Activated CD8-positive, alpha-beta T cell treated with anti-CD3 and anti-CD28 coated beads for 36 hours (primary cell): ENCODE measurements at places on chromosomes 11 and 22. TPM values are rescaled to one million over a fixed set of nuclear protein-coding genes. Genes with fewer than 3 reads are reported as not detected.
A peak's percentile ranks its signal among the peaks of the same experiment; 100 is the strongest.

DNA sequence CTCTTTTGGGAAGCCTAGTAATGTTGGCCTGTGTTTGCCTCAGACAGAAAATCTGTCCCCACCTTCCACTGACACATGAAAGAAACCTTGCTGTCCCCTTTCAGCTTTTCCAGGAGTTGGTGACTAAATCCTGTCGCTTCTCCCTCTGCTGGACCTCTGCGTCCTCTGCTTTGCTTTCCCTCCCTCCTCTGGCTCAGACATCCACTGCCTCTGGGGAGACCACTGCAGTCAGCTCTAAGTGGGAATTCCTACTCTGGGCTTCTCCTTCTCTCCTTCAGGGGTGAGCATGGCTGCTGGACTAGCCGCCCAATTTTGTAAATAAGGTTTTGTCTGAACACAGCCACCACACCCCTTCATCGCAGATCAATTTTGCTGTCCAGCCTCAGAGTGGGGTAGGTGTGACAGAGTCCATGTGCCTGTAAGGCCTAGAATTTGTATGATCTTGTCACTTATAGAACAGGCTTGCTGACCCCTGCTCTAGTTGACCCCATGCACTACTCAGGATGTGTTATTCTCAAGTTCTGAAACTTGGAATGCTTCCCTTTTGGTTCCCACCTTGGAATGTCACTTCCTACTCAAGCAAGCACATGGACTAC lies 23.0 kb downstream of the LRRC74B start:
- DNase-seq, result no peak

DNA sequence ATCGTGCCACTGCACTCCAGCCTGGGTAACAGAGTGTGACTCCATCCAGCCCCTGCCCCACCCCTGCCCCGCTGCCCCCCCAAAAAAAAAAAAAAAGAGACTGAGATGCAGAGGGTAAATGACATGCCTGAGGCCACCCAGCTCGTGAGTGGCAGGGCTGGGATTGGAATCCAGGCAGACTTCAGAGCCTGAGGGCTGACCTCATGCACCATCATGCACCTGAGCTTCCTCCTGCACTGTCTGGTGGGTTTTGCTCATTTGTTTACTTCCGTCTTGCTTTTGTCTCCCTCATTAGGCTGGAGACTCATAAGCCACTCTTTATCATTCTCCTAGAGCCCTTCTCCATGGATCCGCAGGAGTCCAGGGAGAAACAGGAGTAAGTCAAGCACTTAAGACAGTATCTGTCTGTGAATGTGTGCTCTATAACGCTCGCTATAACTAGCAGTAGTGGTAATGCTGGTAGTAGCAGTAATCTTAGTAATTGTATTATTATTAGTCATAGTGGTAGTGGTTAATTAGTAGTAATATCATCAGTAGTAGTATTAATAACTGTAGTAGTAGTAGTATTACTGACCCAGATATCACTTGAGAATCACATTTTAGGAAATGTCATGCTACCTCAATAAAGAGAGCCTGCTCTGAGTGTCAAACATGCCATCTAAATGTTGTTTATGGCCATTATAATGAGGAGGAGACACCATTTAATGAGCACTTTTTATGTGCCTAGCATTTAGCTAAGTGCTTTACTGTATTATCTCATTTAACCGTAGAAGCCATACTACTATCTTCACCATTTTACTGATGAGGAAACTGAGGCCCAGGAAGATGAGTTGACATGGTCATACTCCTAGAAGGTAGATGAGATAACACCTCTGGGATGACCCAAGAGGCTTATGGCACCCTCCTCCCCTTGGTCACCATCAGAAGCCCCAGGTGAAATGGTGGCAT lies 85.0 kb downstream of the NAT10 start:
- no peak for DNase-seq

DNA sequence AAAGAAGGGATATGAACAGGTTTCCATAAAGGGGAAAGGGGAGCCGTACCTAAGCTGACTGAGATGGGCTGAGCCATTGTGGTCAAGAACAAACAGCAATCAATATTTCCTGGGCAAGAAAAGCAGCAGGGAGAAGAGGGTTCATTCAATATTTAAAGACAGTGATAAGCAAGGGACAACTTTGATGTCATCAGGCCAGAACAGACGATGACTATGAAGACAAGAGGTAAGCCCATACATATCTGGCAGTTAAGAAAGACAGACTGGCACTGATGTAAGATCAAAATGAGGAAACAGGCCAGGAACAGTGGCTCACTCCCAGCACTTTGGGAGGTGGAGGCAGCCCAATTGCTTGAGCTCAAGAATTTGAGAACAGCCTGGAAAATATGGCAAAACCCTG lies 2.4 kb downstream of the OR5A2 start:
- no peak for DNase-seq

DNA sequence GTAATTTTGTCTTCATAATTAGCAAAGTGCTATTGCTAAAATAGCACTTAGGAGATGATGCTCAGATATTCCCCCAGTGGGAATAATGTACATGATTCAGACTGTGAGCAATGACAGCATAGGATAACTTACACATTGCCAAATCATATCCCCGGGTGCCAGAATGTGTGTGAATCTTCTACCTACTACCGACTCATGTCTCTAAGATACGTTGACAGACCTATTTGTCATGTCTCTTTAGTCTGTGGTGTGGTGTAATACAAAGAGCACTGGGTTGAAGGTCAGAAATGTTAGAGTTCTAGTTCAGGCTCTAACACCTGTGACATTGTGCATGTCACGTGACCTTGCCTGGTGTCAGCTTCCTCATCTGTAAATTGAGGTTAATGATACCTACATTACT lies 31.0 kb upstream of the PICALM start:
- DNase-seq, result no peak

DNA sequence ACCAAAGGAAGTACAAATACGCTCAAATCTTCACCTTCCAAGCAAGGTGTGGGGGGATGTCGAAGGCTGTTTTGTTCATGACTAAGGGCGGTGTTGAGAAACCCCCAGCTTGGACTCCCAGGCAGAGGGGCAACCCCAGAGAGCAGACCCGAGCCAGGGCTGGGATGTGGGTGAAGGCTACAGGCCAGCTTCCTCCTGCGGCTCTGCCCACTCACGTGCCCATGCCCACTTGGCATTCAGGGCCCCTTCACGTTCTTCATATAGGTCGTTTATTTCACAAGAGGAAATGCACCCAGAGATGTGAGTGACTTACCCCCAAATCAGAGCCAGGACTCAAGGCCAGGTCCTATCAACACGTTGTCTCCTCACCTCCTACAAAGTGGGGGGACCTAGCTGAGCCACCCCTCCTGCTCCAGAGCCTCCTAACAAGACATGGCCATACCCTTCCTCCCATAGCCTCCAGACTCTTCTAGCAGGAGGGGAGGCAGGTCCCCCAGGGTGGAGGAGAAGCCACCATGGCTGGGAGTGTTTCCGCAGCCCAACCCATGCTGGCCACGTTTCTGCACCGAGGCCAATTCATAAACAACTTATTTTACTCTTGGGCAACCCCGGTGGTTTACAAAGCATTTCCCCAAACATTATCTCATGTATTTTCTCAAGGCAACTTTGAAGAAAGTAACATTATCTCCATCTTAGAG lies 22.0 kb downstream of the TMEM184B start:
- no peak for DNase-seq

DNA sequence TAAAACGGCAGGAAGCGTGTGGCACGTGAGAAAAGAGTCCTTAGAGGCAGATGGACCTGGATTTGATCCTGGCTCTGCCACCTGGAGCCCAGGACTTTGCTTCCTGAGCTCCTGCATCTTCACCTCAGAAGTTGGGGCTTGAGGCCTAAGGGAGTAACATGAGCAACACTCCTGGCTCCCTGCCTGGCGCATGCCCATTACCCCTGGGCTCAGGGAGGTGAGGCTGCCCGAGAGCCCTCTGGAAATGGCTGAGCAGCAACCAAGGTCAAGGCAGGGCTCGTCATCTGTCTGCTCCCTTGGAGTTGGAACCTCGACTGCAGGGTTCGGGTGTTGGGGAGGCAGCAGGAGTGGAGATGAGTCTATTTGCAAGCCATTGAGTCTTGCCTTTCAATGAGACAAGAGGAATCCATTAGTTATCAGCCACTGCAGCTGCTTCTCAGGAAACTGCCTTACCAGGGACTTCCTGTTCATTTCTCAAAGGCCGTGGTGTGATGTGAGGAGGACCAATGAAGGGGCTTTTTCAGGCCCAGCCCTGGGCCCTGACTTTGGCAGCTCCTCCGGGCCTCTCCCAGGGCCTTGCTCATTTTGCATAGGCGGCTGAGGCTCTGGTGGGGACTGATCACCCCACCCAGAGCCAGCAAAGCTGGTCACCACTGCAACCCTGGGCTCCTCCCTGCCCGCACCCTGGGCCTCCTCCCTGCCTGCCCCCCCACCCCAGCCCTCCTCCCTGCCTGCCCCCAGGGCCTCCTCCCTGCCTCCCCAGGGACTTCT lies 6.4 kb downstream of the FADS2 start:
- peak; percentile 89 for DNase-seq

GRCh38 chr22:43442386-43443151 lies 30.8 kb downstream of the MPPED1 start:
- no peak for DNase-seq

GRCh38 chr11:8207080-8208000 lies 38.5 kb upstream of the RIC3 start:
- no peak for DNase-seq

- DNase-seq, result no peak
Observed at GRCh38 chr11:74018331-74019005, 9.6 kb upstream of the UCP3 start.

The BID gene
- 16.3 TPM for total RNA-seq

The ENTHD1 gene
- total RNA-seq, result 0.34 TPM

The C22orf31 gene
- not detected for total RNA-seq

The MRGPRE gene
- total RNA-seq, result not detected

The TBX1 gene
- not detected for total RNA-seq

The IGLL5 gene
- total RNA-seq, result not detected
